AG09309 (cell line): ENCODE measurements at places on chromosomes 4 and X.

DNA sequence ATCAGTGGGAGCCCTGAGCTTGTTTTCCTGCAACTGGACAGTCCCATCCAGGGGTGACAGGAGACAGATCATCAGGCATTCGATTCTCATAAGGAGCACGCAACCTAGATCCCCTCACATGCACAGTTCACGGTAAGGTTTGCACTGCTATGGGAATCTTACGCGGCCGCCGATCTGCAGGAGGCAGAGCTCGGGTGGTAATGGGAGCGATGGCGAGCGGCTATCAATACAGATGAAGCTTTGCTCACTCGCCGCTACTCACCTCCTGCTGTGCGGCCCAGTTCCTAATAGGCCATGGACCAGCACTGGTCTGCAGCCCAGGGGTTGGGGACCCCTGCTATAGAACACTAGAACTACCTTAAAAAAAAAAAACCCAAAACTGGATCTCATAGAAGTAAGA, 45.4 kb downstream of the ARSD start:
- no peak for DNase-seq

- DNase-seq: no peak
These were observed 163.1 kb downstream of the ARAP2 start for GRCh38 chr4:36081185-36081584.

GRCh38 chr4:151315212-151315886, 10.1 kb downstream of the SH3D19 start:
- no peak for DNase-seq

GRCh38 chr4:98746936-98747335, 88.5 kb upstream of the TSPAN5 start:
- DNase-seq: no peak

GRCh38 chr4:175671491-175671934, 140.6 kb downstream of the GPM6A start:
- no peak for DNase-seq

GRCh38 chrX:118675966-118676349, 51.4 kb upstream of the IL13RA1 start:
- DNase-seq: no peak

DNA sequence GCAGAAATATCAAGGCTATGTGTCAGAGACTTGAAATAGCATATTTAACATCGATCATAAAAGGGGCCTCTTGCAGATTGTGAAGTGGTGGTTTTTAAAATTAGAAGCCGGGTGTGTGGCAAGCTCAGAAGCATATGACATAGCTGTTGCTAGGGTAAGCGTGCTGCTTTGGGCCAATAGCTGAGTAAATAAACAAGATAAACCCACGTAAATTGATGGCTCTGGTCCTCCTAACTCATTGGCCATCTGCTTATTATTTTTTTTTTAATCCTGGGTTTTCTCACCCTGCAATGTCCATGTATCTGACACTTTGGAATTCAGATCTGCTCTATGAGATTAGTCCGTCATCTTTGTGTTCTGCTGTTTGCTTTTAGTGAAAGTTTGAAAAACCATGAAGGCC, 32.6 kb upstream of the STOX2 start:
- no peak for DNase-seq

GRCh38 chr4:118279328-118279727, 73.5 kb downstream of the PRSS12 start:
- DNase-seq: no peak

- no peak for DNase-seq
These were observed 243.7 kb downstream of the TENM3 start for GRCh38 chr4:182486881-182487280.

DNA sequence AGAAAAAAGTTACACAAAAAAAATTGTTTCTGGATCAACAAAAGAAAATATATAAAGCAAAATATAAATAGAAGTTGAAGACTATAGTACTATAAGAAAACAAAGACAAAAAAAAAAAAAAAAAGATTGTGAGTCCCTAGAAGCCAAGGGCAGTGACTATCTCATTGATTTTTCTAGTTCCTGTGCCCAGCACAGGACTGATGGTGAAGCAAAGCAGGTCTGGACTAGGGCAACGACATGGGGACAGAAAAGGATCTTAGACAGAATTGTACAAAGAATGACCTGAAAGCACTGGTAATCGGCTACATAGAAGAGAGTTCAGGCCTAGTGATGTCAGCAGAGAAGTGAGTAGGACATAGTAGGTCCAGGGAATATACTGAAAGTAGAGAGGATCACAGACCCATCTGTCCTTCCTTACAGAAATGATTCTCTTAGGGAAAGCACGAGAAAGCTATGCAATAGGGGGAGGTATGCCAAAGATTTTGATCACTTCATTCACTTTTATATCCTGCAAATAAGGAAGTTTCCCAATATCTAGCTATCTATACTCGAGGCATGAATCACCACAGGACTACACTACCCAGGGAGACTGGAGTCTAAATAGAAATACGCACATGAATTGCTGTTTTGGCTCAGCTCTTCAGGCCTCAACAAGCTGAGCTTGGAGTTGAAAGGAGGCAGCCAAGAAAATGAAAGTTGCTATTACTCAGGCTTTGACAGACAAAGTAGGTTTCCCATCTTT, 230.9 kb upstream of the GPC4 start:
- peak; percentile 61 for DNase-seq

- DNase-seq: no peak
These were observed 4.4 kb upstream of the SOWAHB start for GRCh38 chr4:76902233-76902890.

- no peak for DNase-seq
These were observed 224.9 kb upstream of the PSAPL1 start for GRCh38 chr4:7659429-7660175.

- no peak for DNase-seq
These were observed 23.1 kb downstream of the ZRSR2 start for GRCh38 chrX:15813416-15813815.
